Right ventricle myocardium superior (tissue), 1 donor: ENCODE measurements at places on chromosomes 5 and 9. TPM values are rescaled to one million over a fixed set of nuclear protein-coding genes. Genes with fewer than 3 reads are reported as not detected.

PTCD2 gene
- 18.6 TPM for total RNA-seq

CSF2 gene
- total RNA-seq: not detected

GLRA1 gene
- not detected for total RNA-seq

GRM6 gene
- total RNA-seq: not detected

KIAA0825 gene
- total RNA-seq: 1.5 TPM

CORO2A gene
- total RNA-seq: 0.30 TPM

PDZD2 gene
- total RNA-seq: 81.5 TPM

PROB1 gene
- 50.3 TPM for total RNA-seq

DNA sequence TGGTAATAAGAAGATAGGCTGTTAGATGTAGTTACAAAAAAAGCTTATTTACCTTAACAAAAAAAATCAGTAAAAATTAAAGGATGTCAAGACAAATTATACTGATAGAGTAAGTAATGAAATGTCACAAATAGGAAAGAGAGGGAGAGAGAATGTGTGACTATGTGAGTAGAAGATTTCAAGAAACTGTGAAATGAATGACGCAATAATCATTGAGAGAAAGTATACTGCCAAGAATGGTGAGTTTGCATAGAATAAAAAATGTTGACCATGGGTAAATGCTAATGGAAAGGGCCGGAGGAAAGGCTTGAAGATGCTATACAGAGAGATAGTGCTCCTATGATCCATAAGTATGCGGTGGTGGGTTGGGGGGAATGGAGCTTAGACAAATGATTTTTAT is 100.7 kb downstream of the PTPRD start:
- DNase-seq: no peak

GRCh38 chr9:8036914-8037524 is 237.4 kb upstream of the DMAC1 start:
- DNase-seq: no peak

- DNase-seq: no peak
These were observed 47.2 kb downstream of the GLDC start for GRCh38 chr9:6598249-6598725.

DNA sequence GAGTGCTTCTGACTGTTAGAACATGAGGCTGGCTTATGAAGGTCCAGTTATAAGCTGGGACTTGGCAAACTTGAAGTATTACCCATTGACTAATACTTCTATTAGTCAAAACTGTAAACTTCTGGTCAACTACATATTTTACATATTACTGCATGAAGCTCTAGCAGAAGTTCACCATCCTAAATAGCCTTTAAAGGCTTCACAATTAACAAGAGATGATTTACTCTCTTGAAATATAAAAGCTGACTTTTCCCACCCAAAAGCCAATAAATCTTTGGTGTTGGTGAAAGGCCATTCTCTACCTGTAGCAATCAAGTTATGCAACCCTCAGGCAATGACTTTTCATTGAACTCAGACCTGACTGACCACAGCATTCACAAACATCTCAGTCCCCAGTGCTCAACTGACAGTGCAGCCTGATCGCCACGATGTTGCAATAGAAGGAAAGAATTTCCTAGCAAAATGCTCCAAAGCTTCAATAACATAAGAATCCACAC is 345.6 kb downstream of the EBF1 start:
- no peak for DNase-seq

DNA sequence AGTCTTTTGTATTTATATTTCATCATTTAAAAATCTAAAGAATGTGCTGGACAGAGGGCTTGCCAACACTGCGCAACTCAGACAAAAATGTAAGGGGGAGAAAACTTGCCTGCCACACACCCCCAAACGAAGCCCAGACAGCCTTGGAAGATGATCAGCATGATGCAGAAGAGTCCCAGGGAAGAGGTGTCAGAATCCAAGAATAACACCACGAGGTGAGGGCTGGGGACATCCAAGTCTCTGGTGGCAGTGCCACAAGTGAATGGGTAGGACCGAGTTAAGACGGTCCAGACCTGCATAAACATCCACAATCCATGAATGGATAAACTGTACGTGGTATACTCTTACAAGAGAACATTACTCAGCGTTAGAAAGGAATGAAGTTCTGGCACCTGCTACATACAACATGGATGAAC is 10.4 kb downstream of the EPB41L4B start:
- no peak for DNase-seq

DNA sequence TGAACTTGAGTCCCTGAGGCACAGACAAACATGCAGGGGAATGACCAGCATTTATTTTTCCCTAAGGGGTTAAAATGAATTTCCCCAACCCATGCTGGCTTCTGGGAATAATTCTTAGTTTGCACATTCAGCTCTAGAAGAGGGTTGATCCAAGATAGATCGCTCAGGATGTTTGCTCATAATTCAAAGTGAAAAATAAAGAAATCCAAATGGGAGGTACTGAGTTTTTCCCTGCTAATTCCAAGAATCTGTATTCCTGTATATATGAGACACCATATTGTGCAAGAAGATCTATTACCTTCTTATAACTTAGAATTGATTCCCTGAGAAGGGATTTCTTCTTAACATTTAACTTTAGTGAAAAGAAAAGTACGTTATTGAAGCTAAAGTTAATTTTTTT is 96.2 kb downstream of the VCAN start:
- no peak for DNase-seq

DNA sequence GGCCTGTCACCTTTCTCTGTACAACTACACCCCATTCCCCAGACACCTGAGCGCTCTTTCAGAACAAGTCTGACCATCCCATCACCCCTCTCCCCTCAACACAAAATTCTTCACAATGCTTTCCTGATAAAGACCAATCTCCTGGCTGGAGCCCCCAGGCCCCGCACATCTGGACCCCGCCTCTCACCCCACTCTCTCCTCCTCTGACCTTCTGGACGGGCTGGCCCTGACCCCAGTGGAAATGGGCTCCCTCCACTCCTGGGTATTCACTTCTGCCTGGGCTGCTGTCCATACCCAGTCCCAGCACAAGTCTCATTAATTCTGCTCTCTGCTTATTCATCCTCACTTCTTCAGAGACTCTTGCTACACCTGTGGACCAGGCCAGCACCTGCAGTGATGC is 2.1 kb upstream of the SPOCK1 start:
- DNase-seq: no peak

DNA sequence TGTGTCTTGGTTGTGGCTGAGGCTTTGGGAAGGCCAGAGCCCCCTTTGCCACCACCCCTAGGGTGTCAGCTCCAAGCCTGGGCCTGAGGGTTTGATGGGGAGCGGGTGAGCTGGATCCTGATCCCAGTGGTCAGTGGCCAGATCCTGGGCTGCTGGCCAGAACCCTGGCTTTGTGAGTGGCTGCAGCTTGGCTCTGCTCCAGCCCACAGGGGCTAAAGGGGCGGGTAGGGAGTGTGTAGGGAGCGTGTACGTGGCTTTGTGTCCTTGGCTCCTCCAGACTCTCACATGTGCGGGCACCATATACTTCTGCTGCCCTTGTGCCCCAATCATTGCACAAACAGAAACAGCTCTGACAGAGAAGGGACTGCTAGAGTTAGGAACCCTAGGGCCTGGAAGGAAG is 1.2 kb upstream of the IL11RA start:
- no peak for DNase-seq
